ENCODE measurements at places on chromosomes 3 and 15.

- no peak for DNase-seq
These were observed 65.5 kb downstream of the LINGO1 start for GRCh38 chr15:77567202-77567601.

GRCh38 chr15:62066663-62067447 is at the start of gene C2CD4A:
Gene C2CD4A (plus strand): TSS chr15:62066977. CDS start chr15:62067614, 637 bp downstream.
- peak; percentile 53 for DNase-seq

DNA sequence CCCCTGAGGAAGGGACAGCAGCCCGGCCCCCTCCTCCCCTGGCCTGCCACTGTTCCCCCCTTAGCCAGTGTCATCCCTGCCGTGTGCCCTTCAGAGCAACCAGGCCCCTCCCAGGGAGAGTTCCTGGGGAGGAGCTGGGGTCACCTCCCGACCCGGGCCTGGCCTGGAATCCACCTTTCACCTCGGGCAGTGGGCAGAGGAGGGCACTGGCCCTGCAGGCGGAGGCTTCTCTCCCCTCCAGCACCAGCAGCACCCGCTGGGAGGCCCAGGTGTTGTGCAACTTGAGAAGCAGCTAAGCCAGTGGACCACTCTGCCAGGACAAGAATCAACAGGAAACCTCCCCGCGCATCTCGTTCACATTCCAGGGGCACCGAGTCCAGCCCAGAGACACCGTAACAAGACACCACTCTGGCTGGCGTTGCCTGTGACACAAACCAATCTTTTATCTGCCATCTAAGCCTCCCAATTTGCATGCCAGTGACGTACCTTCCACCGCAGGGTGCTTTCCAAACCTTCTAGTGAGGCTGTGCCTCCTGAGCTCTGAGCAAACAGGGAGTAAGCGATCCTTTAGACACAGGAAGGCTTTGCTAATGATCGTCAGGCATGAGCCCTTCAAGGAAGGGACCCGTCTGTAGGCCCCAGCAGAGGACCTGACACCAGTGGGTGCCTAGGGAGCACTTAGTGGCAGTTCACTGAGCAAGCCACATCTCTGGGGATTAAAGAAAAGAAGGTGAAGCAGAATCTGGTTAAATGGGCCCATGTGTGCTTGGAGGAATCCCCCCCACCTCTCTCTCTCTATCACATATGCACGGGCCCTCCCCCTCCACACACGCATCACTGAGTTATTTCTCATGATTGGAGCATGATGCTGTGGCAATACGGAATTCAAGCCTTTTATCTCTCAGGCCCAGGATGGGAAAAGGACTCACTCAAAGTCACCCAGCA is 98.9 kb upstream of the TLE3 start:
- DNase-seq, result no peak

DNA sequence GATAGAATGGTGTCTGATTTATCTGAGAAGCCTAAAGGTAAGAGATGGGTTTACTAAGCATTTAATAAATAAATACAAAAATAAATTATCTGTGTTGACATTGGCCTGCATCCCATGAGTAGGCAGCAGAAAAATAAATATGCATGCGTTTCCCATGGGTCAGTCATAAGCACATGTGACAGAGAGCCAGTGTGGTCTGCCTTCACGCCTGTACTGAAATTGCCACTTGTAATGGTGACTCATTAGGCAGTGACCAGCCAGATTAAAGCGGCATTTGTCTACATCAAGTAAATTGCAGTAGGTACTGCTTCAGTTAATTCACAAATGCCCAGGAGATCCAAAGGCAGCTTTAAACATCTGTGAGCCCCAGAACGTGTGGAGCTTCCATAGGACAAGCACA is 399.6 kb downstream of the NAALADL2 start:
- no peak for DNase-seq

GRCh38 chr3:194871143-194871863 is 185.6 kb downstream of the FAM43A start:
- DNase-seq, result no peak

DNA sequence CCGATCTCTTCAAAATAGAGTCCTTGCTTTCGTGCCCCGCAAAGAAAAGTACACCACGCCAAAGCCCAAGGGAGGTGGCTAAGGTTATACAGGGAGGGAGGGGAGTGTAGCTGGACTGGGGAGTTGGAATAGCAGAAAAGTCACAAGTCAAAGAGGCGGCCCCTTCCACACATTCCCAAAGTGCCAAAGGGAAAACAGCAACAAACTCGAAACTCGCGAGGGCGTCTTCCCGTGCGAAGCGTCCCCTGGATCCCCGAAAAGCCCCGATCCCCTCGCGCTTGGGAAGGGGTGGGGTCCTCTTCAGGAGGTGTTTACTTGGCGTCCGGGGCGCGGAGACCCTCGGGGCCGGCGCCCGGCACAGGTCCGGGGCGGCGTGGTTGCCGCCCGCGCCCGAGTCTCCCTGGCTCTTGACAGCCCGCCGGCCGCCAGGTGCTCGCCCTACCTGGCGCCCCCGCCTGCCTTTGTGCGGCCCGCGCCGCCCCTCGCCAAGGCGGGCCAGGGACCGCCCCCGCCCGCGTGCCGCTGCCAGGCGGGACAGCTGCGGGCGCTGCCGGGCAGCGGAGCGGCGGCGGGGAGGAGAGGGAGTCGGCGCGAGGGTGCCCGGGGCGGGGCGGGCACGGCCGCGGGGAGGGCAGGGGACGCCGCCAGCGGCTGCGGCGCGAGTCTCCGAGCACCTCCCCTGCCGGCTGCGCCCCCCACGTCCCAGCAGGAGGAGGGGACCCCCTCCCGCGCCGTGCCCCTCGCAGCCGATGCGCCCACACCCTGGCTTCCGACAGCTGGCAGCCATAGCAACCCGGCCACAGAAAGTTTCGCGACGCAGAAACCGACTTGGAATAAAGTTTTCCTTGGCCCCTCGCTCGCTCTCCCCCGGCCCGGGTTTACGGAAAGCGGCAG is 966 bp downstream of the MYO1E start:
- DNase-seq, result peak; percentile 7

DNA sequence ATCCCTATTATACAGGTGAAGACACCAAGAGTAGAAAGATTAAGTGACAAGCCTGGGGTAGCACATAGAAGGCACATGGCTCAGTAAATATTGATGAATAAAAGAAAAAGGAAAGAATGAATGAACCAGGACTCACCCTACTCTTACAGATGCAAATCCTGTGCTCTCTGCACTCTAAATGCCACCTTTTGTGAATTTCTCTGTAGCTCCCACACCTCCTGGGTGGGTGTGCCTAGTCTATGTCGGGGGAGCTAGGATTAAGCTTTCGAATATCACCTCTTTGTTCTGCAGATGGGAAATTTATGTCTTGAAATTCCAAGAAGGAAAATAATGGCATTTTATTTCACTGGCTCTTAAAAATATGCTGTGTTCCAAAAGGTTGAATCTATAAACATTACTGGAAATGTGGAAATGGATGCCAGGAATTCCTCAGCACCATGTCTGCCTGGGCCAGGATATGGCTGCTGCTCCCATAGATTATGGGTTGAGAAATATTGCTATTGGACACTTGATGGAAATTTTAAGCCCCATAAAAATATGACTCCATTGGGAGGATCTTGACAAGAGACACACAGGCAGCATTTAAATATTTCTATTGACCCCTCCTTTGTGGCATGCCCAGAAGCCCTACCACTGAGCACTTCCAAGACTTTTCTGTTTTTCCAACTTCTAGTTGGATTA is 43.3 kb downstream of the CCNB2 start:
- no peak for DNase-seq

- DNase-seq, result no peak
These were observed 13.9 kb downstream of the ISLR2 start for GRCh38 chr15:74144153-74144775.

DNA sequence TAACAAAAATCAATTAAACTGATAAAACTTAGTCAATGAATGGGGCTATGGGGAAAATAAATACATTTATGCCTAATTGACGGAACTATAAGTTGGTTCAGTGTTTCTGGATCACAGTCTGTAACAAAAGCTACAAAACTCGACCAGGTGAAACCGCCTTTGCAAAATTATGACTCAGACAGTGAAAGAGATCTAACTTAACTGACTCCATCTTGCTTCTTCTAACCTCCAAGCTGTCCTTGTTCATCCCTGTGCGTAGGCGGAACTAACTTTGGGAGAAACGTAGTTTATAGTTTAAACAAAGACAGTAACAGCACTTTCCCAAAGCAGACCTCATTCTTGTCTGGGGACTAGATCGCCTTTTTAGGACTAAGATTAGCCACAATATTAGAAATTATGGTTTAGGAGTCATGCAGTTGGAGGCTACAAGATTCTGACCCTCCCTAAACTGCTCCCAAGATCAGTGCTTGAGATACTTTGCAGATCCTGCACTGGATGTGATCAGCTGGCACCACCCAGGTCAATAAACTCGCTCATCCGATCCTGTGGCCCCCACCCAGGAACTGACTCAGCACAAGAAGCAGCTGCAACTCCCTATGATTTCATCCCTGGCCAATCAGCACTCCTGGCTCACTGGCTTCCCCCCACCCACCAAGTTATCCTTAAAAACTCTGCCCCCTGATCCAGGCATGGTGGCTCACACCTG is 7.2 kb upstream of the MFGE8 start:
- DNase-seq, result no peak

- DNase-seq, result no peak
These were observed 59.0 kb upstream of the TRPC1 start for GRCh38 chr3:142664819-142665218.
